ENCODE measurements at places on chromosomes 11 and 22. TPM values are rescaled to one million over a fixed set of nuclear protein-coding genes. Genes with fewer than 3 reads are reported as not detected.

Gene GGTLC2
- total RNA-seq = not detected

Gene LDHAL6A
- not detected for total RNA-seq

Gene TRIM48
- total RNA-seq = not detected

- DNase-seq = no peak
Measured at GRCh38 chr11:124211321-124211720, 28.2 kb downstream of the OR10D3 start.

- DNase-seq = peak; percentile 72
Measured at GRCh38 chr11:1041149-1041467, 4.6 kb upstream of the MUC6 start.
